NCI-H524 treated with DMSO at 0.1 percent for 48 hours (cell line): ENCODE measurements at places on chromosomes 1 and 21.

DNA sequence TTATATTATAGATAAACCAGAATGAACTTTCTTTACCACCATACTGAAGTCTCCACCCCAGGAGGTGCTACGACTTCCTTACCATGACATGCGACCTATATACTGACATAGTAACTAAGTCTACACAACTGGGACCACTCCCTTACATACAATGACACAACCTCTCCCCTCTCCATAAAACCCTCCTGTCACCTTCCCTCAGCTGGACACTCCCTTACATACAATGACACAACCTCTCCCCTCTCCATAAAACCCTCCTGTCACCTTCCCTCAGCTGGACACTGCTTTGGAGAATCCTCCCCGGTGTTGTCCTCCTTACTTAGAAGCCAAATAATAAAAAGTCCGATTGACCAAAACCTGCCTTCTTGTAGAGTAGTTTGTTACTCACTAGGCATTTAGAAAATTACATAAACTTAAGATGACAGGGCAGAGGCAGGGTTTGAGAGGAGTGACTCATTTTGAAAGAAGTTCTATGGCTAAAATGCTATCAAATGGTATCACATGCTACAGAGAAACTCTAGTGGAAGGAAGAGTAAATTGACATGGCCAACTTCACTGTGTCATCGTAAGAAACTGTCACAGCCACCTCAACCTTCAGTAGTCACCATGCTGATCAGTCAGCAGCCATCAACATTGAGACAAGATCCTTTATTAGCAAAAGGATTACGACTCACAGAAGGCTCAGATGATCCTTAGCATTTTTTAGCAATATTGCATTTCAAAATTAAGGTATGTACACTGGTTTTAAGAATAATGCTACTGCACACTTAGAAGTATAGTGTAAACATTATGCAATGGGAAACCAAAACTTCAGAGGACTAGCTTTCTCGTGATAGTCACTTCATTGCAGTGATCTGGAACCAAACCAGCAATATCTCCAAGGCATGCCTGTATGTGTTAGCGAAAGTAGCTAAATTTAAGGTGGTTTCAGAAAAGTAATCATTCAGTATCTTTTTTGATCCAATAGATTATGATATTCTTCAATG, 56.4 kb downstream of the AHCTF1 start:
- DNase-seq = no peak

DNA sequence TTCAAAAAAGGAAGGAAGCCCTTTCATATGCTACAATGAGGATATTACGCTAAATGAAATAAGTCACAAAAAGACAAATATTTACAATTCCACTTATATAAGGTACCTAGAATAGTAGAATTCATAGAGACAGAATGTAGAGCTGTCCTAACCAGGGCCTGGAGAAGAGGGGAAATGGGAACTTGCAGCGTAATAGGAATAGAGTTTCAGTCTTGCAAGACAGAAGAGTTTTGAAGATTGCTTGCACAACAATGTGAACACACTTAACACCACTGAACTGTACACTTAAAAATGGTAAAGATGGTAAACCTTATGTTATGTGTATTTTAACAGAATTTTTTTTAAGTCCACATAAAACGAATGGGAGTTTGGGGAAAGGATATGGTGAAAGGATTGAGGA, 2.9 kb downstream of the CD1B start:
- DNase-seq = no peak

DNA sequence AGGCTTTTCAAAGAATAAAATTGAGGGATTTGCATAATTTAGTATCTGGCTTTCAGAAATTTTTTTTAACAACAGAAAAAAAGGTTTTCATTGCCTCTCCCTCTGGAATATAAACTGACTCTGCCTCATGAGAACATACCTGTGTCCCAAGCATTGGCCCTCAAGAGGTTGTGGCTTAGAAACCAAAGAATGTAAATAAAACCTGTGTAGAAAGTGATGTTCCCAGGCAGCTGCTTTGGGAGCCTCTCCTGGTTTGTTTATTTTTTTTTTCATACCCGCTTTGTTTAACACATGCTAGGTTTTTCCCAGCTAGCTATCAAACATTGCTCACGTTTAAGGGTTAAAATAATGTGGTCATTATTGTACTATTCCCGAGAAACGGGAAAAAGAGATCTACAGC, 40.5 kb upstream of the IFNAR2 start:
- no peak for DNase-seq

- no peak for DNase-seq
Observed at GRCh38 chr1:216248628-216249027, 174.6 kb downstream of the USH2A start.

DNA sequence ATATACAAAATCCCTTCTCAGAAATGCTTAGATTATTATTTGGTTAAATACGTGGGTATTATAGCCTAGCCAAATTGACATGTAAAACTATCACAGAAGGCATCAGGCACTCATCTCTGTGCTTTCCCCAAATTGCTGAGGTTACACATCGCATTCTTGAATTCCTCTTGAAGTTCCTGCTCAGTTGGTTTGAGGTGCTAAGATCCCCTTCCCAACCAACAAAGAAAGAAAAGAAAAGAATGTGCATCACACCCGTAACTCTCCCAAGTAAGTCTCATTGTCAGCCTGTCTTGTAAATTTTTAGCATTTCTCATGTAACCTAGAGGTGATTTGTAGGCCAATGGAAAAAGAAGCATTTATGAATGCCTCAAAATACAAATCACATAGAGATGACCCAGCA, 539.2 kb upstream of the PRMT6 start:
- DNase-seq = no peak

GRCh38 chr1:229278120-229278741, 7.3 kb downstream of the RAB4A start:
- DNase-seq = no peak

DNA sequence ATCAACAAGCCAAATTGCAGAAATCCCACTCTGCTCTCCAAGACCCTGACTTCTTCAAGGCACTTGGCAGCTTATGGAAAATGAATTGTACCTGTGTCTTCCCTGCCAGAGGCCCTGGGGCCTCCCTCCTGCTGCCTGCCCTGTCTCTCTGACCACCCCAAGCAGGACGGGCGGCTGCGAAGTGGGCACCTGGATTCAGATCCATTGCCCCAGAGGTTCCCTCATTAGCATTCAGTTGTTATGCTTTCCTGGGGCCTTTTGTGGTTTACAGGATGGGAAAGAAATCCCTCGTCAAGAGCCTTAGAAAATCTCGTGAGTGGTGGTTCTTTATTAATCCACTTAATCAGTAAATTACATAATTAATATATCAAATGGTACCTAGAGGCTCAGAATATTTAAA, 179.3 kb downstream of the TNR start:
- no peak for DNase-seq

DNA sequence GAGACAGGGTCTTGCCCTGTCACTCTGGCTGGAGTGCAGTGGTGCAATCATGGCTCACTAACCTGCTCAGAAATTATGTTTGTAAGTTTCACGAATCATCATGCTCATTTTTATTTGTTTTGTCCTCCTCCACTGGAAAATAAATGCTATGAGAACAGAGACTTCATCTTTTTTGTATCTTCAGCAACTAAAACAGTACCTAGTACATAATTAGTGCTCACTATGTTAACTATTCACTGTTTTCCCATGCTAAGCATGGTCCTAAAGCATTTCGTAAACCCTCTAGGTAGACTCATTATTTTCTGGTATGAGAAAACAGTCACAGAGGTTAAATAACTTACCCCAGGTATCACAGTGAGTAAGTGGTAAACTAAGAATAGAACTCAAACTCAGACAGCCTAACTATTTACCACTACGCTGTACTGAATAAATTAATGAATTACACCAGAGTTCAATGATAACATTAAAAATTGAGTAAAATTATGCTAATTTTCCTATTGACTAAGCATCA, 118.4 kb downstream of the RERE start:
- DNase-seq = no peak
